ENCODE measurements at places on chromosomes 11 and 22. TPM values are rescaled to one million over a fixed set of nuclear protein-coding genes. Genes with fewer than 3 reads are reported as not detected.

CRYBA4 gene
- not detected for total RNA-seq

PCNX3 gene
- total RNA-seq = 15.4 TPM

PCSK7 gene
- 78.9 TPM for total RNA-seq

KDM4E gene
- not detected for total RNA-seq

GRCh38 chr22:36954251-36955014, 41.0 kb downstream of the CSF2RB start:
- DNase-seq = no peak

DNA sequence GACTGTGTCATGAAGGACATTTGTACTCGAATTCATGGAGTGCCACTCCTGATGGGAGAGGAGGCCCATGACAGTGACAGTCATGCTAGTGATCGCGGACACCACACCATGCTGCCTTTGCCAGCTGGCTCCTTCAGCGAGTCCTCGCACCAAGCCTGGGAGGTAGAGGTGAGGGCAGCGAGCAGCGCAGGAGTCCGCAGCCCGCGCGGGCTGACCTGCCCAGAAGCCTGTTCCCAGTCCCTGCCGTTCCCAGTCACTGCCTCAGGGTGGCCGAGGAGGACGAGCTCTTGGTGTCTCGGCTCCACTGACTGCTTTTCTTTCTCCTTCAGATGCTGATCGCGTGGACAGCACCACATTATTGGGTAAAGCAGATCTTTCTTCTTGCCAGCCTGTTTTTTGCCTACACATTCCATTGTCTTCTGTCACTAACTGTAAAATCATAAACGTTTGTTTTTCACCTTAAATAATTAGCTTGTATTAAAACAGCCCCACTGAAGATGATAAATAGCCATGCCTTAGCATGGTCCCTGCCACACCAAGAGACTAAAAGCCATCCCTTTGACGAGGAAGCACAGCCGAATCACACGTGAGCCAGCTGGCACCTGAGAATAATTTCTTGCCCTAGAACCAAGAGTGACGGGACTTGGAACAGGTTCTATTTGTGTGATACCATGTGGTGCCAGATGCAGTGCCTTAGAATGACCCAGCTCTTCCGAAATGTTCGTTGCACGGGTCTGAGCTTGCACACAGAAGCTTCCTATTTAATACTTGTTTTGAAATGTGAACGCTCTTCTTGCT, 25.5 kb downstream of the FAM118A start:
- no peak for DNase-seq

GRCh38 chr11:72675221-72675620, 999 bp upstream of the PDE2A start:
- no peak for DNase-seq

GRCh38 chr11:95453616-95454171, 222.7 kb upstream of the SESN3 start:
- DNase-seq = no peak

- DNase-seq = no peak
Observed at GRCh38 chr11:111515591-111515990, 1.0 kb downstream of the HOATZ start.

DNA sequence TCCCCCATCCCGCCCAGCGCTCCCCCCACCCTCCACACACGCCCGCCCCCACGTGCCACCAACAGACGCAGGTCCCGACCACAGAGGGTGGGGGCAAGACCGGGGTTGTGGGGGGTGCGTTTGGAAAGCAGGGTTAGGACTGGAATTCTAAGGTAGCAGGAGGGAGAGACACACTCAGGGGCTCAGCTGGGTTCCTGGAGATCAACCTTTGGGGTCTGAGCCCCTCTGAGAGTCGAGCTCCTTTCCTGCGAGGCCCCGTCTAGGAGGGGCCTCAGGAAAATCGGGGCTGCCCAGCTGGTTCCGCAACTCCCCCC, 429 bp downstream of the PGGHG start:
- DNase-seq = peak; percentile 15

- DNase-seq = no peak
Observed at GRCh38 chr22:34045311-34045710, 125.0 kb upstream of the LARGE1 start.

GRCh38 chr11:82004537-82005213, 729.0 kb downstream of the FAM181B start:
- no peak for DNase-seq

Measured in uterus (tissue), 4 donors.